Left lung (tissue), 14 donors: ENCODE measurements at places on chromosomes 3 and 15. TPM values are rescaled to one million over a fixed set of nuclear protein-coding genes. Genes with fewer than 3 reads are reported as not detected.

DNA sequence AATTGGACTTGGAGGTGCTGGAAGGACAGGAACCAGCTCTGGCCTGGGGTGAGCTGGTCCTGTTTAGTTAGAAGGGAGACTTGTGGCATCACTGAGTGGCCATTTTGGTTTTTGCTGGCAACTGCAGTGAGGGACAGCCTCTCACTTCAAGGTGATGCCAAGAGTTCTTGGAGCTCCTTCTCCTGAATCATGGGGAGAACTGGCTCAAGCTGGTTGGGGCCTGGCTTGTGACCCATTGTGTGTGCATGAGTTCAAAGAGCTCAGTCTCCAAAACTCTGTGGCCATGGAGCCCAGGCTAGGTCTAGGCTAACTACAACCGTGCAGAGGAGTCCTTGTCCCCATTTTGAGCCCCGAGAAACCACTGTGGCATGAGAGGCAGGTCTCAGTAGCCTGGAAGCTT, 60.1 kb upstream of the ZNF148 start:
- no peaks in the 10 kb centered on the region for H3K27me3 ChIP-seq
- no peak for DNase-seq
- no peak overlapping the region for H3K27ac ChIP-seq
- no peak overlapping the region for H3K4me3 ChIP-seq
- no peaks in the 10 kb centered on the region for H3K4me1 ChIP-seq

MESP1 gene
- 0.26 TPM for polyA plus RNA-seq

CELSR3 gene
- polyA plus RNA-seq, result 1.1 TPM

DNA sequence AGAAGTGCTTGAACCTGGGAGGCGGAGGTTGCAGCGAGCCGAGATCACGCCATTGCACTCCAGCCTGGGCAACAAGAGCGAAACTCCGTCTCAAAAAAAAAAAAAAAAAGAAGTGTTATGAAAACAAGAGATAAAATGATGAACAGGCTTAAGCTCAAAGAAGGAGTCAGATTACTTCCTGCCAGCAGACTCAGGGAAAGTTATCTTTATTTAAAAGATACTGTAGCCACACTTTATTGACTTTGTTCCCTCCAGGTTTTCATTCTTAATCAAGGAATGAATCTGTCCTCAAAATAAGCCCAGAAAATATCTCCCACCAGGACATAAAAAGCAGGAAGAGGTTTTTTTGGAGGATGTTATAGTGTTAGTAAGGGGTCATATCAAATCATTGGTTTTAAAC, 176.5 kb upstream of the KCNMB2 start:
- no peaks in the 10 kb centered on the region for H3K4me1 ChIP-seq
- DNase-seq, result no peak
- H3K27me3 ChIP-seq, result no peaks in the 10 kb centered on the region

BCL2A1 gene
- 0.86 TPM for polyA plus RNA-seq
